ENCODE measurements at places on chromosomes 12 and 14.

- no peak for DNase-seq
Measured at GRCh38 chr12:124764451-124764850, 99.2 kb downstream of the SCARB1 start.

GRCh38 chr14:77140359-77141213 lies 1.0 kb downstream of the ZDHHC22 start:
- no peak for DNase-seq

- no peak for DNase-seq
Measured at GRCh38 chr12:69988481-69989321, 163.7 kb downstream of the MYRFL start.

DNA sequence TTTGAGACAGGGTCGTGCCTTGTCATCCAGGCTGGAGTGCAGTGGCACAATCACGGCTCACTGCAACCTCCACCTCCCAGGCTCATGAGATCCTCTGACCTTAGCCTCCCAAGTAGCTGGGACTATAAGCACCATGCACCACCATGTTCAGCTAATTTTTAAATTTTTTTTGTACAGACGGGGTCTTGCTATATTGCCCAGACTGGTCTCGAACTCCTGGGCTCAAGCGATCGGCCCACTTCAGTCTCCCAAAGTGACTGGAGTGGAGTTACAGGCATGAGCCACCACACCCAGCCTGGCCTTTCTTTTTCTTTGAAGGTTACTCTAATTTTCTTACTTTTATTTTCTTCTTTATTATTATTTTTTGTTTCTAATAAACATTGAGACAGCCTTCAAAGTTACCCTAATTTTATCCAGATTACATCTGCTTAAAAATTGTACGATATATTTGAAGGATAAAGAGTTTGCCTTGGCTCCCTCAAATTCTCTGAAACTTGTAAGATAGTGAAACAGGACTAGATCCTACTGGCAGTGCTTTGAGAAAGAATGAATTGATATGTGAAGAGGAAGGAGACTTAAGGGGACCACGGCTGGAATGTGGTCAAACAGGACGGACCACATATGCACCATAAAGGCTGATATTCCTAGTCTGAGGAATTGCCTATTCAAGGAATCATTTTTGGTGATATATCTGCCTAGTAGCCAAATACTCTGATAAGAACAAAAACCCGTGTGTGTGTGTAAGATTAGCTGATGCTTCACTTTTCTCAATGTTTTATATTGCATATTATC lies 14.1 kb upstream of the SINHCAF start:
- no peak for DNase-seq

- DNase-seq: no peak
Measured at GRCh38 chr12:58414398-58414871, 473.1 kb downstream of the ATP23 start.

- DNase-seq: no peak
Measured at GRCh38 chr14:100121643-100122480, 37.6 kb downstream of the DEGS2 start.

Data from endothelial cell (in vitro differentiated cells).